ENCODE measurements at places on chromosomes 11 and 22. TPM values are rescaled to one million over a fixed set of nuclear protein-coding genes. Genes with fewer than 3 reads are reported as not detected.

DNA sequence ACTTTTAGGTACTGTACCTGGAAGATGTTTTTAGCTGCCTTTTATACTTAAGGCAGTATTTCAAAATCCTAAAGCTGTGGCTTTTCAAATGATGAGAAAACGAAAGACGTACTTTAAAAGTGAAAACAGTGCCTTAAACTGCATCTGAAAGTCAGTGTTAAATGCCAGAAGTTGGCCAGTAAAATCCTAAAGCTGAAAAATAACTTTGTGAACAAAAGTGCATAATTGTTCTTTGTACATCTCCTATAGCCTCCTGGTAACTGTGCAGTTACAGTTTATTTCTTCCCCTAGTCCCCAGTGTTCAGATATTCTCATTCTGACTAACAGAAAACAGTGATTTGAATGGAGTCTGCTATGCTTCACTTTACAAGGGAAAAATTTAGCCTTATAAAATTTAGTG is 6.8 kb downstream of the EED start:
- no peak overlapping the region for H3K4me3 ChIP-seq
- no peak overlapping the region for H3K27ac ChIP-seq
- peaks cover 5% of the 10 kb centered on the region for H3K4me1 ChIP-seq
- peaks cover 19% of the 10 kb centered on the region for H3K36me3 ChIP-seq

- no peaks in the 10 kb centered on the region for H3K4me1 ChIP-seq
- no peak for DNase-seq
- no peak overlapping the region for H3K27ac ChIP-seq
- H3K27me3 ChIP-seq: no peaks in the 10 kb centered on the region
Observed at GRCh38 chr22:34354071-34354817, 434.0 kb upstream of the LARGE1 start.

DNA sequence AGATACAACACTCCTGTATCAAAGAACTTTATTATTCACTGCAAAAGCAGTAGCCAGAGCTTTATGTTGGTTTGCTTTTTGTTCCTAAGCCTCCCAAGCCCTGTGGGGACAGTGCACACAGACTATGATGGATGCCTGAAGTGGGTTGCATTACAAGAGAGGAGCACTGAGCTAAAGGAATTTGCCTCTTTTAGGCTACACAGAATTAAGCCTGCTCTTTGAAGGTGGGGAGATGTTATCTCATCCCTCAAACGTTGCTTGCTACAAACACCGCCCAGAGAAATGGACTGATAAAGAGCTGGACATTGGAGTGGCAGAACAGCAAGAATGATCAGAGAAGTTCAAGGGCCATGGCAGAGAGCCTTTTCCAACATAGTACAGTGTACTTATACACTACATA is 2.5 kb upstream of the POGLUT3 start:
- no peaks in the 10 kb centered on the region for H3K27me3 ChIP-seq
- no peaks in the 10 kb centered on the region for H3K4me1 ChIP-seq
- no peak for DNase-seq

DNA sequence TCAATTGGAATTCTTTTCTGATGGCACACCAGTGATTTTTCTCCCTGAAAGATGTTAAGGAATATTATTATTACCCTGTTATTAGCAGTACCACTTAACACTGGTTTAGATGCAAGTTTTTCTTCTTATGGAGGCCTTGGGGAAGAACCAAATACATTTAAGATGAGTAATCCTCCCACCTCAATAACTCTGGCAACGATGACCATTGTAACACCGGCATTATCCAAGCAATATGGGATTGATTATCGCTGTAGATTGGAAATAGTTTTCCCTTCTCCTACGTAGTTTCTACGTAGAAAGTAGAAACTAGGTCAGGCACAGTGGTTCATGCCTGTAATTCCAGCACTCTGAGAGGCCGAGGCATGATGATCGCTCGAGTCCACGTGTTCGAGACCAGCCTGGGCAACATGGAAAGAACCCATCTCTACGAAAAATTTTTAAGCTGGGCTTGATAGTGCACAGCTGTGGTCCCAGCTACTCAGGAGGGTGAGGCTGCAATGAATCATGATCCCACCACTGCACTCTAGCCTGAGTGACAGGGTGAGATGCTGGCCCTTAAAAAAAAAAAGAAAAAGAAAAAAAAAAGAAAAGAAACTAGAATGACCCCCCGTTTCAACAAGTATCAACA is 45.5 kb downstream of the PACSIN2 start:
- peaks cover 8% of the 10 kb centered on the region for H3K4me1 ChIP-seq
- DNase-seq: no peak
- H3K36me3 ChIP-seq: peaks cover 31% of the 10 kb centered on the region
- no peaks in the 10 kb centered on the region for H3K27me3 ChIP-seq

DNA sequence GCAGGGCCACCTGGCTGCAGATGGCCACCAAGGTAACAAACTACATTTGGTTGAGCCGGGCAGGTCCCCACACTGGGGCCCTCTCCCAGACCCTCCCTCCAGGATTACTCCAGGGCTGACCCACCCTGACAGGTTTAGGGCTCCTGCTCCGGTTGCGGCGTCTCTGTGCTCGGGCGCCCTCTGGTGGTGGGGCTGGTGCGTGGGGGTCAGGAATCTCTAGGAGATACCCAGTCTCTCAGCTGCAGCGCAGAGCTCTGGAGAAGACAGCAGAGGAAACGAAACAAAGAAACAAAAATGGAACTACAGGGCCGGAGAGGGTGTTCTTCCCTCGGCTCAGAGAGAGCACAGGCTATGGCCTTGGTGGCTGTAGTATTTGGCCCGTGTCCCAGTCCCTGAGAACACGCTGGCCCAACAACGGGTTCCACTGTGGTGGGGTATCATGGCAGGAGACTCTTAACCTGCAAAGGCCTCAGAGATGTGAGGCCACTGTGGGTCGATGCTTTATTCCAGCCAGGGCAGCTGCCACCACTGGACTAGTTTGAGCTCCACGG is 2.4 kb downstream of the C11orf96 start:
- H3K4me1 ChIP-seq: no peaks in the 10 kb centered on the region
- H3K4me3 ChIP-seq: peak overlapping the region; percentile 92
- H3K36me3 ChIP-seq: peaks cover 3% of the 10 kb centered on the region
- no peak overlapping the region for H3K27ac ChIP-seq
- peak; percentile 81 for DNase-seq
- peaks cover 35% of the 10 kb centered on the region for H3K27me3 ChIP-seq

DNA sequence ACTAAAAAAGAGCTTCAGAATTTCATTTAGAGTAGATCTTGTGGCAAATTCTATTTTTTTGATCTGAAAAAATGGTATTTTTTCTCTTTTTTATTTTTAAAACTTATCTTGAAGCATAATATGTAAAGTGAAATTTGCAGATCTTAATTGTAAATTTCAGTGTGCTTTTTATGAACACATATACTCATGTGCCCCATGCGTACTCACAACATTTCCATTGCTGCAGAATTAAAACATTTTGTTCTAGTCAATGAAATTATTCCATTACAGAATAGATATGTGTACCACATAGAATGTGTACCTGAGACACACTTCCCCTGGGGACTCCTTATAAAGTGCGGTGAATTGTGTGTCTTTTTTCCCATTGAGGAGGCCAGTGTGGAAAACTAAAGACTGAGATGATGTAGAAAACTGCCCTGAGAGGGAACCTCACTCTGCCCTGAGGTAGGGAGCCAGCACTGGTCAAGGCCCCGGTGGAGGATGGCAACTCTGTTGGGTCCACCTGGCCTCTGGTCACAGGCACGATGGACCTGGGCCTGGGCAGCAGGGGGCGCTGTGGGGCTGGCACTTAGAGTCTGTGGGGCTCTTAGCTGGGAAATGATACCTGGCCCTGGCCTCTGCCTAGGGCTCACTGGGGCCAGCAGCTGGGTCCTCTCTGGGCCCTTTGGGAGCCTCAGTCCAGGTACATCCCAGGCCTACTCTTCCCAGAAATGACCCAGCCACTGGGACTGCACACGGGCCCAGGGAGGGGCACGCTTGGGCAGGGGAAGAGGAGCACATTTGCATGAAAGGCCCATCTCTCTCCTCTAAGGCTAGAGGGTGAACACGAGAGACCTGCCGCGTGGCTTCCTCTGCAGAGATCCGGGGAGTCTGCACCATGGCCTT is 77.9 kb upstream of the TOP3B start:
- no peaks in the 10 kb centered on the region for H3K4me1 ChIP-seq
- peaks cover 42% of the 10 kb centered on the region for H3K27me3 ChIP-seq
- H3K4me3 ChIP-seq: no peak overlapping the region
- H3K36me3 ChIP-seq: no peaks in the 10 kb centered on the region
- DNase-seq: peak; percentile 86
- H3K27ac ChIP-seq: no peak overlapping the region

GRCh38 chr11:9606809-9607510 is 33.5 kb downstream of the WEE1 start:
- no peaks in the 10 kb centered on the region for H3K27me3 ChIP-seq
- peaks cover 4% of the 10 kb centered on the region for H3K36me3 ChIP-seq
- no peak overlapping the region for H3K4me3 ChIP-seq
- DNase-seq: peak; percentile 75
- H3K4me1 ChIP-seq: peaks cover 2% of the 10 kb centered on the region

GRCh38 chr11:128179512-128179911 is 407.8 kb downstream of the ETS1 start:
- no peak overlapping the region for H3K4me3 ChIP-seq
- peaks cover 3% of the 10 kb centered on the region for H3K4me1 ChIP-seq
- no peaks in the 10 kb centered on the region for H3K36me3 ChIP-seq
- no peak for DNase-seq
- H3K27me3 ChIP-seq: no peaks in the 10 kb centered on the region

DNA sequence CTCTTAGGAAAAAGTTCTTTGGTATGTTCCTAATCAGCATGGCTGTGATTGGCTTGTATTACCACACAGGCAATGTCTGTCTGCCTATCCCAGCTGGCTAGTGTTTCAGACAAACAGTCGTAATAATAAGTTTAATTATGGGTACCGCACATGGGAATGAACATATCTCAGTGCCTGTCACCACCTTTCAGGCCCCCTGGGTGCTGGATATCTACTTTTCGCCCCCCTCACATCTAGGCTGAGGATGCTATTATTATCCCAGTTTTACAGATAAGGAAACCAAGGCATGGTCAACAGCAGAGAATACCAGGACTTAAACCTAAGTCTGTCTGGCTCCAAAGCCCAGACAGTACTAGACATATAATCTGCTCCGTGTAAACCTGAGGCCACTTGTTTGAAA is 174.8 kb downstream of the SPON1 start:
- no peak overlapping the region for H3K27ac ChIP-seq
- H3K4me3 ChIP-seq: no peak overlapping the region
- no peaks in the 10 kb centered on the region for H3K27me3 ChIP-seq
- no peak for DNase-seq
- no peaks in the 10 kb centered on the region for H3K4me1 ChIP-seq

GRCh38 chr11:55572548-55572947 is 620 bp downstream of the OR4C16 start:
- no peak overlapping the region for H3K27ac ChIP-seq
- H3K4me3 ChIP-seq: no peak overlapping the region
- H3K36me3 ChIP-seq: peaks cover 25% of the 10 kb centered on the region
- DNase-seq: no peak
- H3K4me1 ChIP-seq: no peaks in the 10 kb centered on the region

GRCh38 chr11:128497061-128497775 is 90.1 kb downstream of the ETS1 start:
- H3K4me1 ChIP-seq: peaks cover 7% of the 10 kb centered on the region
- no peak overlapping the region for H3K27ac ChIP-seq
- peak; percentile 29 for DNase-seq
- no peak overlapping the region for H3K4me3 ChIP-seq
- H3K36me3 ChIP-seq: peaks cover 5% of the 10 kb centered on the region

DNA sequence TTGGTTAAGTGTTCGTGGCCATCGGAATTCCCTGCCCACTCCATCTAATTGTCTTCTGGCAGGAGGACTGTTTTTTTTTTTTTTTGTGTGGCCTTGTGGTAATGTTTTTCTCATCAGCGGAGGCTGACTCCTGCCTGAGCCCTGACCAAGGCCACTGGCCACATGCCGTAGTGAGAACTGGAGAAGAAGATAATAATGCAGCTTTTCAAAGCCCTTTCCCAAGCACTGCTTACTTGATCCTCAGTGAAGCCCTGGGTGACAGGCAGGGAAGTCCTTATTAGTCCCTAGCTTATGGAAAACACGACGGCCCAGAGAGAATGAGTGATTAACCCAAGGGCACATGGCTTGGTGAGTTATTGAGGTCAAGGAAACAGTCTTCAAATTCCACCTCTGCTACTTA is 71.2 kb downstream of the ADM start:
- H3K4me1 ChIP-seq: no peaks in the 10 kb centered on the region
- H3K27me3 ChIP-seq: no peaks in the 10 kb centered on the region
- DNase-seq: no peak
- no peak overlapping the region for H3K4me3 ChIP-seq

DNA sequence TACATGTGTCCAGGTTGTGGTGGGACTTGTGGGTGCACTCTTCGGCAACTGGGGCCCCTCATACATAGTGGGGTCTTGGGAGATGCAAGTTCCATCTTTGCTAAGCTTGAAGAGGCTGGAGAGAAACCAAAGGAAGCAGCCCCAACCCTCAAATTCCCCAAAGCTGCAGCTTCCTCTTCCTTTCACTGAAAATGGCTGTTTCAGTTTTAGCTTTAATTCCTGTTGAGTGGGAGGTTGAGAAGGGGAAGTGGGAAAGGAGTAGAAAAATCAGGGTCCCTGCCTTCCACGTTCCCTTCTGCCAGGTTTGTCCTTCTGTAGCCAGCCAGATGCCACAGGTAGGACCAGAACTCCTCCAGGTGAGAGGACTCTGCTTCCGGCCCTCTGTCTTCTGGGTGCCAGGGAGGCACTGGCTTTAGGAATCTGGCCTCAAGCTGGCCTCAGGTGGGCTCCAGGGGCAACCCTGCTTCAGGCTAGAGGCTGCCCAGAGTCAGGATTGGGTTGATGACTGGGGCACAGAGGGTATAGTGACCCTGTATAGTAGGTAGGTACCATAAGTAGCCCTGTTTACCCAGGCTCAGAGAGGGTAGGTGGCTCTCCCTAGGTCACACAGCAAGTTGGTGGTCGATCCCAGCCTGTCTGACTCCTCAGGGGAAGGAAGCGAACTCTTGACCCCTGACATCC is 16.2 kb downstream of the P2RY6 start:
- no peaks in the 10 kb centered on the region for H3K36me3 ChIP-seq
- H3K4me1 ChIP-seq: no peaks in the 10 kb centered on the region
- no peak overlapping the region for H3K27ac ChIP-seq
- no peaks in the 10 kb centered on the region for H3K27me3 ChIP-seq
- DNase-seq: no peak

TSPAN18 gene
- 25.3 TPM for total RNA-seq

SLC37A2 gene
- 1.2 TPM for total RNA-seq

JHY gene
- total RNA-seq: 0.79 TPM

CPT1B gene
- 68.3 TPM for total RNA-seq

C11orf86 gene
- not detected for total RNA-seq

KLHL35 gene
- 0.72 TPM for total RNA-seq

TRIM48 gene
- total RNA-seq: not detected

ZBTB3 gene
- 39.7 TPM for total RNA-seq

OR9I1 gene
- not detected for total RNA-seq

VSTM5 gene
- not detected for total RNA-seq

SIK2 gene
- 7.5 TPM for total RNA-seq

TCN1 gene
- total RNA-seq: not detected

BAIAP2L2 gene
- 2.3 TPM for total RNA-seq

Measured in H9 (cell line).